ENCODE measurements at places on chromosomes 7 and 10.

GRCh38 chr10:3393958-3394357, 221.4 kb upstream of the PITRM1 start:
- H3K4me3 ChIP-seq = no peak overlapping the region
- no peak for DNase-seq
- no peak overlapping the region for H3K27ac ChIP-seq
- no peaks in the 10 kb centered on the region for H3K36me3 ChIP-seq

- no peaks in the 10 kb centered on the region for H3K4me1 ChIP-seq
Observed at GRCh38 chr7:126286317-126286716, 966.4 kb downstream of the GRM8 start.

DNA sequence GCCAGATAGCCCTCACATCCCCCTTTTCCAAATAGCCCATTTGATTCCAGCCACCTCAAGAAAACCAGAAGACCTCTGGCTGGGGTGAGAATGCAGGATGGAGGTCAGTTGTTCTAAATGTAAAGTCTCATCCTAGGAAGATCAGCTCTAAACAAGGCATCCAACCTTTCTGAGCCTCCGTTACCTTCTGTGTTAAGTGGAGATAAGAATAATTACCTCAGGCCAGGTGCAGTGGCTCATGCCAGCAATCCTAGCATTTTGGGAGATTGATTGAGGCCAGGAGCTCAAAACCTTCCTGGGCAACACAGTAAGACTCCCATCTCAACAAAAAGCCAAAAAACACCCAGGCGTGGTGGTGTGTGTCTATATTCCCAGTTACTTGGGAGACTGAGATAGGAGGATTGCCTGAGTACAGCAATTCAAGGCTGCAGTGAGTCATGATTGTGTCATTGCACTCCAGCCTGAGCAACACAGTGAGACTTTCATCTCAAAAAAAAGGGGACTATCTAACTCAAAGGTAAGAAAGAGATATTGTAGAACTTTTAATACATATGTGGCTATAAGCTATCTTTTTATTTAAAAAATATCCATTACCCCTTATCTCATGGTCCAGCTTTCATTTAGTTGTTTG, 43.5 kb downstream of the PRTFDC1 start:
- peaks cover 3% of the 10 kb centered on the region for H3K4me1 ChIP-seq
- no peak overlapping the region for H3K4me3 ChIP-seq
- H3K27ac ChIP-seq = no peak overlapping the region

- no peak for DNase-seq
- H3K4me1 ChIP-seq = no peaks in the 10 kb centered on the region
- no peaks in the 10 kb centered on the region for H3K27me3 ChIP-seq
- H3K4me3 ChIP-seq = no peak overlapping the region
- no peaks in the 10 kb centered on the region for H3K36me3 ChIP-seq
Observed at GRCh38 chr10:59561477-59562121, 148.1 kb downstream of the SLC16A9 start.

- H3K36me3 ChIP-seq = no peaks in the 10 kb centered on the region
- H3K4me1 ChIP-seq = peaks cover 54% of the 10 kb centered on the region
- H3K27ac ChIP-seq = no peak overlapping the region
Observed at GRCh38 chr7:148712678-148713329, 14.1 kb downstream of the CUL1 start.

- no peaks in the 10 kb centered on the region for H3K36me3 ChIP-seq
- no peak for DNase-seq
- no peaks in the 10 kb centered on the region for H3K4me1 ChIP-seq
- no peak overlapping the region for H3K4me3 ChIP-seq
- H3K27ac ChIP-seq = no peak overlapping the region
Observed at GRCh38 chr10:130891066-130891465, 420.5 kb downstream of the TCERG1L start.

GRCh38 chr7:157952050-157952667, 615.4 kb downstream of the DNAJB6 start:
- H3K4me3 ChIP-seq = no peak overlapping the region
- H3K4me1 ChIP-seq = no peaks in the 10 kb centered on the region
- H3K27me3 ChIP-seq = no peaks in the 10 kb centered on the region
- no peak for DNase-seq
- H3K27ac ChIP-seq = no peak overlapping the region

- H3K4me3 ChIP-seq = no peak overlapping the region
- no peak overlapping the region for H3K27ac ChIP-seq
- H3K4me1 ChIP-seq = no peaks in the 10 kb centered on the region
- no peaks in the 10 kb centered on the region for H3K27me3 ChIP-seq
- H3K36me3 ChIP-seq = no peaks in the 10 kb centered on the region
Observed at GRCh38 chr10:86349474-86349873, 17.1 kb downstream of the GRID1 start.

- no peak overlapping the region for H3K4me3 ChIP-seq
- H3K27me3 ChIP-seq = no peaks in the 10 kb centered on the region
- H3K4me1 ChIP-seq = no peaks in the 10 kb centered on the region
- H3K36me3 ChIP-seq = no peaks in the 10 kb centered on the region
Observed at GRCh38 chr7:157553256-157553655, 216.5 kb downstream of the DNAJB6 start.

DNA sequence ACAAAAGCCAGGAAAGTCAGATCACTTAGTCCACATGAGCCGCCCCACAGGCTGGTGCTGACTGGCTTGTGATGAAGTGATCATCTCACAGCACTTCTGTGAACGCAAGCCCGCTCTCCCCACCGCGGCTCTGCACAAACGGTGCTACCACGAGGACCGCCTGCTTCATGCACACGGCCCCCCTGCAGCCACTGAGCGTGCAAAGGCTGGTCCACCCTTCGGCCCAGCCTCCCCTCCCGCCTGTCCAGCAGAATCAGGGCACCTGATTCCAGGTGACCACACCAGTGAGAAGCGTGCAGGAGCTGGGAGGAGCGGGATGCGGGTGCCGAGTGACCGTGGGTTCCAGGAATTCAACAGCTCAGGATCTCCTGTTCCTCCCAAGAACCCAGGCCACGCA, 32.2 kb downstream of the MAD1L1 start:
- no peak for DNase-seq
- H3K36me3 ChIP-seq = peaks cover 10% of the 10 kb centered on the region
- H3K4me1 ChIP-seq = peaks cover 8% of the 10 kb centered on the region
- no peak overlapping the region for H3K4me3 ChIP-seq
- H3K27me3 ChIP-seq = no peaks in the 10 kb centered on the region

DNA sequence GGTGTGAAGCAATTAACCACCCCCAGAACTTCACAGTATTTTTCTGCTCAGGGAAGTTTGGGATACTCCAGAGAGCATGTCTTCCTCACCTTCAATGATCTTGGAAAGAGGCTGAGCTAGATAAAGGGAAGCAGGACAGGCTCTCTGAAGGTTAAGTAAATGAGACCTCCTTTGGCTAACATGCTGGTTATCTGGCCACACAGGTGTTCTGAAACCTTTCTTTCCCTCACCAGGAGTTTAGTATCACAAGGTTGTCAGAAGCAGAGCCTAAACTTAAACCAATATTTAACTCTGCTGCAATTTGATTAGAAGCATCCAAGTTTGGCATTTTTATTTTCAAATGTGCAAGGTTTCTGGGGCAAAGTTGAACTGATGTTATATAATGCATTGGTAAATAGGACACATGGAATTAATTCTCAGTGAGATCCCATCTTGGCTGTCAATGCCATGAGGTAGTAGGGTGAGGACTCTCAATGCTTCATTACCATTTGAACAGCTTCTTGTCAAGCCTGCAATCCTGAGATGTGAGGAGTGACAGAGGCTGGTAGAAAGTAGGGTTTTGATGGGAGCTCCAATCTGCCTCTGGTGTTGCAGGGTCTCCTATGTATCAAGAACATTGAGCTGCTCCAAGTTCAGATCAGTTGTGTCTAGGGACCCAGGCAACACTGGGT, 3.6 kb upstream of the PNLIP start:
- H3K4me3 ChIP-seq = no peak overlapping the region
- H3K27me3 ChIP-seq = no peaks in the 10 kb centered on the region
- H3K36me3 ChIP-seq = no peaks in the 10 kb centered on the region

DNA sequence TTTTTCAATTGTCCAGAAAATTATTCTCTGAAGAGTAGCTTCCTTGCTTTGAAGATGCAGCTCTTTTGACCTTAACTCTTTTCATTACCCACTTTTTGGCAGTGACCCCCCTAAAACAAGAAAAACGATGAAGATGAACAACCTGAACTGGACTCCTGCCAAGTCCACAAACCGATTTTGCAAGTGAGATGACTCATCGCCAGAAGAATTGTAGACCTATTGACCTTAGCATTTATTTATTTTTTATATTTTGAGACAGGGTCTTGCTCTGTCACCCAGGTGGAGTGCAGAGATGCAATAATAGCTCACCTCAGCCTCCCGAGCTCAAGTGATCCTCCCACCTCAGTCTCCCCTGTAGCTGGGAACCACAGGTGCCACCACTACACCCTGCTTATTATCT, 859.2 kb downstream of the GATA3 start:
- H3K4me3 ChIP-seq = no peak overlapping the region
- no peaks in the 10 kb centered on the region for H3K27me3 ChIP-seq
- no peaks in the 10 kb centered on the region for H3K4me1 ChIP-seq
- no peak for DNase-seq
- no peak overlapping the region for H3K27ac ChIP-seq

Measured in thoracic aorta (tissue), 2 donors.